ENCODE measurements at places on chromosomes 7 and 10. TPM values are rescaled to one million over a fixed set of nuclear protein-coding genes. Genes with fewer than 3 reads are reported as not detected.

Gene HECW1
- not detected for total RNA-seq

Gene NME8
- total RNA-seq: not detected

Gene PTPN20
- total RNA-seq: 2.5 TPM

Gene BMS1
- 31.8 TPM for total RNA-seq

Gene ANK3
- 14.4 TPM for total RNA-seq

Gene SCIN
- total RNA-seq: not detected

Gene UTF1
- 0.28 TPM for total RNA-seq

Gene POLR2J
- 46.8 TPM for total RNA-seq

Gene CYTH3
- 1.2 TPM for total RNA-seq

Gene DNAJC1
- 24.0 TPM for total RNA-seq

Gene DNAH11
- 2.0 TPM for total RNA-seq

Gene FAM200A
- total RNA-seq: 5.6 TPM

Gene CFAP43
- total RNA-seq: not detected

Gene CCDC172
- total RNA-seq: not detected

Gene MSMB
- total RNA-seq: not detected

Gene SEMA3E
- total RNA-seq: not detected

Gene ELN
- total RNA-seq: not detected

Gene HOXA5
- total RNA-seq: not detected

Gene PIK3CG
- total RNA-seq: 36.6 TPM

Gene FRMPD2
- not detected for total RNA-seq

Gene TRIL
- total RNA-seq: not detected

Gene GBX1
- not detected for total RNA-seq

Gene CYP2W1
- total RNA-seq: not detected

Gene TMEM229A
- total RNA-seq: not detected

Gene TRPV6
- total RNA-seq: not detected

Gene HMX2
- not detected for total RNA-seq

Gene AOC1
- total RNA-seq: 0.16 TPM

Gene GPR141
- total RNA-seq: not detected

Gene HOXA6
- not detected for total RNA-seq
